Chondrocyte (in vitro differentiated cells): ENCODE measurements at places on chromosomes 16 and 17. TPM values are rescaled to one million over a fixed set of nuclear protein-coding genes. Genes with fewer than 3 reads are reported as not detected.

Gene TBC1D3E
- total RNA-seq: not detected in 3 replicates

- DNase-seq: no peak
- no peaks in the 10 kb centered on the region for H3K27me3 ChIP-seq
- H3K4me3 ChIP-seq: peak overlapping the region; percentile 96
- H3K36me3 ChIP-seq: peaks cover 7% of the 10 kb centered on the region
- H3K27ac ChIP-seq: peak overlapping the region; percentile 97
Observed at GRCh38 chr17:59107306-59107670, 608 bp upstream of the TRIM37 start.

- H3K27ac ChIP-seq: no peak overlapping the region
- no peak overlapping the region for H3K4me3 ChIP-seq
- DNase-seq: no peak
- peaks cover 2% of the 10 kb centered on the region for H3K4me1 ChIP-seq
- no peaks in the 10 kb centered on the region for H3K27me3 ChIP-seq
Observed at GRCh38 chr17:75835654-75835987, 8.6 kb downstream of the UNC13D start.

DNA sequence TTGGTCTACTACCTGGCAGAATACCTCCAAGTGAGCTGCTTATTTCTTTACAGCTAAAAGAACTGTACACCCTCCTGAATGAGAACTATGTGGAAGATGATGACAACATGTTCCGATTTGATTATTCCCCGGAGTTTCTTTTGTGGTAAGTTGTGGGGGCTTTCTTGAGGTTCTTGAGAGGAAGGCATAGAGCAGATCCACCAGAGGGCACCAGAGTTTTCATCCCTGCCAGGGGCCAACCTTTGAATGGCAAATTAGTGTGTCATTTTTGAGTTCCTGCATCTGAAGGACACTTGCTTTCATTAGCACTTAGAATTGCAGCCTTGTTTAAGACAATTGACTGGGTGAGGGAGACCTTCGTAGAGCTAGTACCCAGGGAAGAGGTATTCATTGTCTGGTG lies 35.0 kb downstream of the NMT1 start:
- H3K27ac ChIP-seq: peak overlapping the region; percentile 28
- peaks cover 32% of the 10 kb centered on the region for H3K36me3 ChIP-seq
- H3K4me3 ChIP-seq: no peak overlapping the region
- no peaks in the 10 kb centered on the region for H3K27me3 ChIP-seq
- DNase-seq: no peak

Gene GPT2
- 35.1 to 67.1 TPM (median 59.6 TPM) in 3 replicates for total RNA-seq

GRCh38 chr16:2037115-2037514 lies 10.4 kb downstream of the NHERF2 start:
- H3K27ac ChIP-seq: peak overlapping the region; percentile 8
- peak; percentile 88 for DNase-seq
- H3K4me1 ChIP-seq: peaks cover 82% of the 10 kb centered on the region
- H3K36me3 ChIP-seq: peaks cover 3% of the 10 kb centered on the region
- no peak overlapping the region for H3K4me3 ChIP-seq
